Epithelial cell of umbilical artery (primary cell): ENCODE measurements at places on chromosomes 12 and 14. TPM values are rescaled to one million over a fixed set of nuclear protein-coding genes. Genes with fewer than 3 reads are reported as not detected.

The ADCY4 gene
- total RNA-seq: 20.1 and 36.6 TPM in 2 replicates

The RIPK3 gene
- 5.5 and 6.7 TPM in 2 replicates for total RNA-seq

The INSM2 gene
- not detected in 2 replicates for total RNA-seq

The TEAD4 gene
- 19.8 and 22.8 TPM in 2 replicates for total RNA-seq

The CBLN3 gene
- total RNA-seq: 0.32 and 0.76 TPM in 2 replicates

The TAS2R42 gene
- not detected in 2 replicates for total RNA-seq

The RDH16 gene
- not detected in 2 replicates for total RNA-seq
